ENCODE measurements at places on chromosomes 13 and 19.

- peak; percentile 91 for DNase-seq
These were observed 719 bp downstream of the SUGP2 start for GRCh38 chr19:19032420-19033175.

GRCh38 chr13:75224053-75224742 lies 257.8 kb downstream of the TBC1D4 start:
- no peak for DNase-seq

GRCh38 chr19:33348301-33349010 lies 25.1 kb upstream of the CEBPG start:
- DNase-seq = no peak

DNA sequence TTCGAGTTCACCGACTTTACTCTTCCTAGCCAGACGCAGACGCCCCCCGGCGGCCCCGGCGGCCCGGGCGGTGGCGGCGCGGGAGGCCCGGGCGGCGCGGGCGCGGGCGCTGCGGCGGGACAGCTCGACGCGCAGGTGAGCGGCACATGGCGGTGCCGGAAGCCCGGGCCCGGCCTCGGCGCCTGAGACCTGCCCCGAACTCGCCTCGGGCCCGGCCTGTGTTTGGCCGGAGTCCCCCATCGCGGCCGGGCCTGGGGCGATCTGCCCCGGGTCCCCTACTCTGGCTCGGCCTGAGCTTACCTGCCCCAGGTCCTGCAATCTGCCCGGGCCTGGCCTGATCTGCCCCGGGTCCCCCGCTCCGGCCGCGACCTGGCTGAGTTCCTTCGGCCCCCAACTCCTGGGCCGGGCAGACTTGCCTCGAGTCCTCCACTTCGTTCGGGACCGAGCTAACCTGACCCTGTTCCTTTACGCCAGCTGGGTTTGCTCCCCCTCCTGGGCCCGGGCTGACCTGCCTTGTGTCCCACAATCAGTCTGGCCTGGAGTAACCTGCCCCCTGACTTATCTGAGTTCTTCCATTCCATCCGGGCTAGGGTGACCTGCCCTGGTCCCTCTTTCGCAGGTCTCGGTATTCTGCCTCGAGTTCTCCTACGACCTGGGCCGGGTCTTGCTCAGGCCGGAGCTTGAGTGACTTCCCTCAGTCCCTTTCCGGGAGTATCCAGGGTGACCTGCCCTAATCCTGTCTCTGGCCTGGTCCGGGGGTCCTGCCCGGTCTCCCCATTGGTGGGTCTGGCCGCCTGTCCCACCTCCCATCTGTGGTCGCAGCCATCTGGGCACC lies 764 bp downstream of the UPF1 start:
- peak; percentile 31 for DNase-seq

GRCh38 chr13:26785838-26786630 lies 25.4 kb upstream of the GPR12 start:
- DNase-seq = no peak

DNA sequence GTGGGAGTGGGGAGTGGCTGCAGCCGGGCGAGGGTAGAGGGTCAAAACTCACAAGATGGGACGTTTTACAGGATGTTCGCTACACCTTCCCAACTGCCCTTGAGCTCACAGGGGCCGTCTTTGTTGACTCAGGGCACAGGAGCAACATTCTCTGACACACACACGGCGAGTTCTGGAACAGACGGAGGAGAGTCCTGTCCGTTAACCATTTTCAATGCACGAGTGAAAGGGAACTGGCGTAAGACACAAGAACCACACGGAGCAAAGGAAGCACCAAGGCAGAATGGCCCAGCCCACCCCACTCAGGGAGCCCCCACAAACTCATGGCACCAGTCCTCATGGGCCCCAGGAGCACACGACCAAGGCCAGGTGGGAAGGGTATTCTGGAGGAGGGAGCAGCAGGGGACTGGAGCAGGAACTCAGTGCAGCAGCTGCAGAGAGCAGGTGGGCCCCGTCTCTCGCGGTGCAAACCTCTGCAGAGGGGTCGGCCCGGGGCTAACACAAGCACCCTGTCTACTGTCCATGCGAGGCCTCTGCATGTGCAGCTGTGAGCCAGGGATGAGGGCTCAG lies 37.9 kb upstream of the ISYNA1 start:
- DNase-seq = no peak

- no peak for DNase-seq
These were observed 1.6 kb upstream of the ZNF497 start for GRCh38 chr19:58364146-58364545.

DNA sequence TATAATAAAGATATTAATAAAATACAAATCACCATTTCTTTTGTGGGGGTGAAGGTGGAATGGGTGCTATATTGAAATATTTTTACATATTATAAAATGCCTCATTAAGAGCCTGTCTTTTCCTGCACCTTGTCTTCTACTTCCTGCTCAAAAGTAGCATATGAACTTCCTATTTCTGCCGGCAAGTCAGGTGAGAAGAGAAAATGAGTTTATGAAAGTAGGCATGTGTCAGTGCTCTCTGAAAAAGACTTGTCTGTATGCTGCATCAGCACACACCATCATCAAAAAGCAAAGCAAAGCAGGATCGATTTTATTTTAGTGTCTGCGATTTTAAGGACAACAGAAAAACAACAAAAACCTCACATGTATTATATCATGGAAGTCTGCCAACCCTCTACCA lies 114.2 kb downstream of the RAP2A start:
- no peak for DNase-seq

GRCh38 chr19:55675661-55676354 lies 782 bp downstream of the EPN1 start:
- no peak for DNase-seq

DNA sequence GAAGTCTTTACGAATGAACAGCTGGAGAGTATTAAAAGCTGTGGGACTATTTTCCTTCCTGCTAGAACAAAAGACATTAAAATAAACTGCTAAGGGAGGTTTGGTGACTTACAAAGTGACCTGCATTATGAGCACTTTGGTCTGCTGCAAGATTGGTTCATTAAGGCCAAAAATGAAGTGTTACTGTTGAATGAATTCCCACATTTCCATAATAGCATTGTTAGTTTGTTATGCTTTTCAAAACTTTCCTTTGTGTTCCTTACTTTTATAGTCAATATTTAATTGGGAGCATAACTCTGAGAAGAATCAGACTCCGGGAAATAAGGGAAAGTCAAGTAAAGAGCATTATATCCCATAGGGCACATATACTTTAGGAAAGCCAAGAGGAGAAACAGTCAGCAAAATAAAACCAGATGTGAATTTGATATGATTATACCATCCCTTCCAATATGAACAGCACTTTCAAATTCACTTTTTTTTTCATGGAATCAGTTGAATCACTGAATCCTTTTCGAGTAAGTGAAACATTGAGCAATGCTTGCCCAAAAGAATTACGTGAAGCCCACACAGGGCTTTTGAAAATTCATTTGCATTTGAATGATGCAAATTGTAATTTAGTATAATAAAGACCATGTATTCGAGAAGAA lies 112.6 kb downstream of the KCTD12 start:
- DNase-seq = no peak

All from HEK293T (cell line).